ENCODE measurements at places on chromosomes 7 and 10.

GRCh38 chr7:157483971-157484410 lies 147.2 kb downstream of the DNAJB6 start:
- no peak overlapping the region for H3K4me3 ChIP-seq
- no peaks in the 10 kb centered on the region for H3K4me1 ChIP-seq
- no peak overlapping the region for H3K27ac ChIP-seq
- no peaks in the 10 kb centered on the region for H3K36me3 ChIP-seq

DNA sequence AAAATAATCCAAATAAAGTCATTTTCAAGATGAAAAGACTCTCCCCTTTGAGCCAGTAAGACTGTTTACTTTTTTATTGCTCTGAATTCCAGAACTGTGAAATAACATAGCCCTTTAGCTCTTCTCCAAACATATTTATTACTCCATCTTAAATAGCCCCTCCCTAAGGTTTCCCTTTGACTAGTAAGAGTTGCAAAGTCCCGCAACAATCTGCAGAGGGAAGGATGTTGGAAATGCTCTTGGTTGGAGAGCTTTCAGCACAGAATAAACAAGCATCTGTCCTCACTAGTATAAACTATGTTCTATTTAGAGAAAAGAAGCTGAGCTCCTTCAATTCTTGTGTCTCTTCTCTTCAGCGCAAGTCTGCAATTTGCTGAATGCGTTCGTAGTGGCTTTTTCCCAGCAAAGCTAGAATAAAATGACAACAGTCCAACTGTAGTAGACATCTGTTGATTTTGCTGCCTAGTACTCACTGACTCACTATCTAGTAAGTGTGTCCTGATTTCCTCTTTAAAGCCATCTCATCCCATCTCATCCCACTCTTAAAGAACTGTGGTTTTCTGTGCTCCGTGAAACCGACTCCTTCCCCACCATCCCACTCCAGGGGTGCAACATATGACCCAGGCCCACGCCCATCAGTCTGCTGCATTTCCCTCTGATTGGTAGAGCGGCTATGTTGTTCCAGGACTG lies 104.0 kb downstream of the FAM107B start:
- H3K27me3 ChIP-seq, result no peaks in the 10 kb centered on the region
- peak; percentile 31 for DNase-seq
- no peak overlapping the region for H3K4me3 ChIP-seq
- H3K36me3 ChIP-seq, result no peaks in the 10 kb centered on the region
- H3K4me1 ChIP-seq, result peaks cover 4% of the 10 kb centered on the region

GRCh38 chr7:16657656-16658279 lies 11.8 kb downstream of the BZW2 start:
- no peaks in the 10 kb centered on the region for H3K27me3 ChIP-seq
- H3K4me3 ChIP-seq, result no peak overlapping the region
- peaks cover 2% of the 10 kb centered on the region for H3K4me1 ChIP-seq
- peak; percentile 50 for DNase-seq

GRCh38 chr7:12581897-12582296 lies 11.4 kb downstream of the SCIN start:
- no peaks in the 10 kb centered on the region for H3K27me3 ChIP-seq
- H3K27ac ChIP-seq, result no peak overlapping the region
- no peaks in the 10 kb centered on the region for H3K4me1 ChIP-seq
- no peak for DNase-seq
- H3K36me3 ChIP-seq, result no peaks in the 10 kb centered on the region

GRCh38 chr7:115435178-115435577 lies 513.3 kb downstream of the MDFIC start:
- H3K36me3 ChIP-seq, result no peaks in the 10 kb centered on the region
- no peak overlapping the region for H3K27ac ChIP-seq
- DNase-seq, result no peak
- no peak overlapping the region for H3K4me3 ChIP-seq
- H3K27me3 ChIP-seq, result no peaks in the 10 kb centered on the region

- H3K36me3 ChIP-seq, result no peaks in the 10 kb centered on the region
- H3K4me1 ChIP-seq, result no peaks in the 10 kb centered on the region
- DNase-seq, result no peak
- no peaks in the 10 kb centered on the region for H3K27me3 ChIP-seq
Observed at GRCh38 chr7:132309102-132309805, 267.0 kb downstream of the PLXNA4 start.

GRCh38 chr7:144006029-144006691 lies 6.0 kb downstream of the OR6B1 start:
- H3K27ac ChIP-seq, result no peak overlapping the region
- H3K4me1 ChIP-seq, result no peaks in the 10 kb centered on the region
- no peak overlapping the region for H3K4me3 ChIP-seq
- peaks cover 12% of the 10 kb centered on the region for H3K36me3 ChIP-seq

- DNase-seq, result no peak
- H3K27me3 ChIP-seq, result no peaks in the 10 kb centered on the region
- H3K27ac ChIP-seq, result no peak overlapping the region
Observed at GRCh38 chr7:51249187-51249945, 67.2 kb downstream of the COBL start.

DNA sequence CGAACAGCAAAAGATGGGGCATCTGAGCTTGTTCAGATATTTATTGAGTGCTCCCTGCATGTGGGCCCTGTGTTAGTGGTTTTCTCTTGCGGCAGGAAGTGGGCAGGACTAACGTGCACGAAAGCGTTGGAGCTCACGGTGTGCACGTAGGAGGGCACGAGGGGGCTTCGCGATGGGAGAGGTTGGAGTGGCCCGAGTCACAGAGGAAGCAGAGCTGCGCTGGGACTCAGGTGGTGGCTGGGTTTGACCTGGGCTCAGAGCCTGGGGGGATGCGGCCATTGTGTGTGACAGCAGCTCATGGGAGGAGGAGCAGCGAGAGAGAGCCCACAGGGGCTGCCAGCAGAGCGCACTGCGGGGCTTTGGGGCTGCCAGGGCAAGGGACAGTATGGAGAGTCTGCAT lies 7.7 kb downstream of the ZSCAN25 start:
- peaks cover 89% of the 10 kb centered on the region for H3K36me3 ChIP-seq
- no peak overlapping the region for H3K27ac ChIP-seq
- no peak for DNase-seq
- no peaks in the 10 kb centered on the region for H3K4me1 ChIP-seq
- no peaks in the 10 kb centered on the region for H3K27me3 ChIP-seq

GRCh38 chr10:117246997-117247671 lies 6.2 kb downstream of the SLC18A2 start:
- no peak overlapping the region for H3K4me3 ChIP-seq
- H3K4me1 ChIP-seq, result no peaks in the 10 kb centered on the region
- H3K27ac ChIP-seq, result no peak overlapping the region
- H3K27me3 ChIP-seq, result peaks cover 7% of the 10 kb centered on the region

- 0 out of 2 replicates have a peak, but pooled peaks cover 1% of the 10 kb centered on the region for H3K36me3 ChIP-seq
- no peak overlapping the region for H3K4me3 ChIP-seq
- no peak overlapping the region for H3K27ac ChIP-seq
- no peak for DNase-seq
Observed at GRCh38 chr7:102978284-102978683, 65.5 kb downstream of the LRRC17 start.

DNA sequence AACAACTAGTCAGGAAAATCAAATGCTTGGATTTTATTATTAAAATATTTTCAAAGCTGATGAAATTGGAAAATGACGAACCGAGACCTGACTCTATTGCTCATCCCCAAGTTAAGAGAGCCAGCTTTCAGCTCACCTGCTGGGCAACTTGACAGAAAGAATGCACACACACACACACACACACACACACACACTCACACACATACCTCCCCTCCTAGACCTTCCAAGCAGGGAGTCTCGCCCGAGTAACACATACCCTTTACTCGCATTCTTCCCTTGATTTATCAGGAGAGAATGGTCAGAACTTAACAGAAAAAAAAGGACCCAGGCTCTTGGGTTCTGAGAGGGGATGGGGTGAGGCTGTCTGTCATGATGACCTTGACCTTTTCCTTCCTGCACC lies 19.1 kb downstream of the GPRIN2 start:
- H3K36me3 ChIP-seq, result no peaks in the 10 kb centered on the region
- no peak overlapping the region for H3K4me3 ChIP-seq
- peaks cover 8% of the 10 kb centered on the region for H3K4me1 ChIP-seq

DNA sequence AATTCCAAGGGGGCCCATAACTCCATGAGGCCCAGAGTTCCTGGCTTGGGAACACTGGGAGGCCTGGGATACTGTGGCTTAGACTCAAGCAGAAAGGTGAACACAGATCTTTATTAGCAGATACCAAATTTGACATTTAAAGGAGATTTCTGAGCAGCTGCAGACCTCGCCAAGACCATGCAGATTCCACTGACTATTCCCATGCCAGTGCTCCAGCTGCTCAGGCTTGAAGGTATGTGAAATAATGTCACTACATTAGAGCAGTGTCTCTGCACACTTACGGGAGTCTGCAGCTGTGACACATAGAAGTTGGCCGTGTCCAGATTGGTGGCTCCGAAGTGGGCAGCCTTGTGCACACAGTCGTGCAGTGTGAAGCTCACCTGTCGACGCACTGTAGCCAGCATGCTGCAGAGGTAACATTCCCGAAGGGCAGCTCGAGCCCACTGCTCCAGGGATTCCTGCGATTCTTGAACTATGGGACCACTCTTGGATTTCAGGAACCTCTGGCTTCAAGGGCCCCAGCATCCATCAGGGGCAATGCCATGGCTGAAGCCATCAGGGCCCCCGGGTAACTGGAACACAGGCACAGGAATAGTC lies 46.1 kb downstream of the SEPTIN7 start:
- H3K36me3 ChIP-seq, result peaks cover 15% of the 10 kb centered on the region
- no peaks in the 10 kb centered on the region for H3K27me3 ChIP-seq
- no peaks in the 10 kb centered on the region for H3K4me1 ChIP-seq
- H3K27ac ChIP-seq, result no peak overlapping the region
- H3K4me3 ChIP-seq, result no peak overlapping the region

GRCh38 chr7:7706556-7707172 lies 11.7 kb downstream of the RPA3 start:
- no peaks in the 10 kb centered on the region for H3K36me3 ChIP-seq
- DNase-seq, result no peak
- H3K27ac ChIP-seq, result no peak overlapping the region
- no peaks in the 10 kb centered on the region for H3K27me3 ChIP-seq
- H3K4me1 ChIP-seq, result peaks cover 2% of the 10 kb centered on the region

- no peaks in the 10 kb centered on the region for H3K36me3 ChIP-seq
- no peak overlapping the region for H3K27ac ChIP-seq
- H3K4me1 ChIP-seq, result no peaks in the 10 kb centered on the region
- no peak overlapping the region for H3K4me3 ChIP-seq
- no peak for DNase-seq
Observed at GRCh38 chr10:58488921-58489320, 23.8 kb upstream of the BICC1 start.

GRCh38 chr10:101221963-101222531 lies 7.2 kb downstream of the LBX1 start:
- H3K27me3 ChIP-seq, result peaks cover 97% of the 10 kb centered on the region
- no peaks in the 10 kb centered on the region for H3K4me1 ChIP-seq
- no peak overlapping the region for H3K27ac ChIP-seq
- H3K4me3 ChIP-seq, result no peak overlapping the region

- no peaks in the 10 kb centered on the region for H3K27me3 ChIP-seq
- no peaks in the 10 kb centered on the region for H3K36me3 ChIP-seq
- peaks cover 4% of the 10 kb centered on the region for H3K4me1 ChIP-seq
Observed at GRCh38 chr10:18010050-18010449, 58.3 kb downstream of the SLC39A12 start.

- no peaks in the 10 kb centered on the region for H3K4me1 ChIP-seq
- no peak for DNase-seq
- H3K36me3 ChIP-seq, result no peaks in the 10 kb centered on the region
Observed at GRCh38 chr7:41134300-41135255, 568.3 kb downstream of the INHBA start.

All from H9 (cell line).